ENCODE measurements at places on chromosomes 13 and 19.

DNA sequence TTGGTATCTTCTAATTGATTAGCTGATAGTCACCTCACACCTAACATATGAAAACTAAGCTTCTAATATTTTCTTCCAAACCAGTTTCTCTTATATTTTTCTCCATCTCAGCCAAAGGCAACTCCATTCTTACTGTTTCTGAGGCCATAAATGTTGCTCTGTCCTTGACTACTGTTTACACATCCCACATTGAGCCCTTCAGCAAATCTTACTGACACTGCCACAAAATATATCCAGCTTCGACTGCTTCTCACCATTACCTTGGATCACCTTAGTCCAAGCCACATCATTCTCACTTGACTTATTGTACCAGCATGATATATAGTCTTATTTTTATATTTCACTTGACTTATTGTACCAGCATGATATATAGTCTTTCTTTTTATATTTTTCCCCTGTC, 121.6 kb downstream of the MAB21L1 start:
- no peak for DNase-seq

GRCh38 chr13:102960959-102961358, 105.3 kb downstream of the SLC10A2 start:
- no peak for DNase-seq

- DNase-seq: no peak
Observed at GRCh38 chr19:27765912-27766725, 1446.8 kb downstream of the UQCRFS1 start.

DNA sequence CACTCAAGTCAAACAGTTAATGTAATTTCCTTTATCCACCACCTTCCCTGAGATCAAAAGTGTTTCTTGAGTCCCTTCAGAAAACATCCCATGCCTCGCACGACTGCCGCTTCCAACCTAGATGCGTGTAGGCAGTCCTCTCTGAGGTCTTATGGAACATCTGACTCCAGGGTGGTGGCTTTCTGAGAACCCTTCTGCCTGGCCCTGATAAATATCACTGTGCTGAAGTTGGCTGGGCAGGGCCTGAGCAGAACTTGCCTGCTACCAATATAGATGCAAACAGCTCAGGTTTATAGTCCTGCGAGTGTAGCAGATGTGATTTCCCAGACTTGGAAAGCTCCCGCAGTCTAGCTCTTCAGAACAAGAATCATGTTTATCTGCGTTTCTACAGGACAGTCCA, 61.1 kb upstream of the GPR12 start:
- DNase-seq: no peak

- DNase-seq: no peak
Observed at GRCh38 chr19:50835103-50835784, 1.9 kb upstream of the KLK15 start.

DNA sequence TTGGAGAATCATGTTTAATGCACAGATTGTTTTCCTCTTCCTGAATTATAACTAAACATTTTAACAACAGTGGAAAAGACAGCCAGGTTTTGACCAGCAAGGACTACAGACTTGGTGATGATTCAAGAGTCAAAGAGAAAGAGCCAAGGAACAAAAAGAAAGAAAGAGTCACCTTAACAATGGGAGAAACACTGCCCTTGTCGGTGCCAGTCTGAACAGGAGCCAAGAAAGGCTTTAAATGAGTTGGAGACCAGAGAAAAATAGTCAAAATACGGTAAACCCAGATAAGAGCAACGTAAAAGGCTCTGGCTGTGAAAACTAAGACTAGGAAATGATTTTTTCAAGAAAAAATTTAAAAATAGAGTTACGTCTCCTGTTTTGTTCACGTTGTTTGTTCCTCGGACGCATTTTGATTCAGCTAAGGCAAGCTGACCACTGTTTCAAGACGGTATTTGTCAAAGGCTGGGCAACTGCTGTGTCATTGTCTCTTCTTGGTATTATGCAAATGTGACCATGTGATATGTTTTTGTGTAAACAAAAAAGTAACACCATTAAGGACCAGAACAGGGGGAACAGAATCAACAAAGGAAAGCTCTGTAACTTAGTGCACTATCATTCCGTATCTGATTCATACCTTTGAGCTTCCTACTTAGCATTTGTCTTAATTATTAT, 634.5 kb downstream of the LIG4 start:
- no peak for DNase-seq

DNA sequence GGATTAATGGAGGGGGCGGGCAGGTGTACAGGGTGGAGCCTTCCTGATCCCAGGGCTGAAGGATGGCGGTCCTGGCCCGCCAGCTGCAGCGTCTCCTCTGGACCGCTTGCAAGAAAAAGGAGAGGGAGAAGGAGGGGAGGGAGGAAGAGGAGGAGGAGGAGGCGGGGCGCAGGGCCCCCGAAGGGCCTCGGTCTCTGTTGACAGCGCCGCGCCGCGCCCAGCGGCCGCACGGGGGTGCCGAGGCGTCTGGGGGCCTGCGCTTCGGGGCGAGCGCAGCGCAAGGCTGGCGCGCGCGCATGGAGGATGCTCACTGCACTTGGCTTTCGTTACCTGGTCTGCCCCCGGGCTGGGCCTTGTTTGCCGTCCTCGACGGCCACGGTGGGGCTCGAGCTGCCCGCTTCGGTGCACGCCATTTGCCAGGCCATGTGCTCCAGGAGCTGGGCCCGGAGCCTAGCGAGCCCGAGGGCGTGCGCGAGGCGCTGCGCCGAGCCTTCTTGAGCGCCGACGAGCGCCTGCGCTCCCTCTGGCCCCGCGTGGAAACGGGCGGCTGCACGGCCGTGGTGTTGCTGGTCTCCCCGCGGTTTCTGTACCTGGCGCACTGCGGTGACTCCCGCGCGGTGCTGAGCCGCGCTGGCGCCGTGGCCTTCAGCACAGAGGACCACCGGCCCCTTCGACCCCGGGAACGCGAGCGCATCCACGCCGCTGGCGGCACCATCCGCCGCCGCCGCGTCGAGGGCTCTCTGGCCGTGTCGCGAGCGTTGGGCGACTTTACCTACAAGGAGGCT, at the start of gene PPM1N:
TSS of gene PPM1N (plus strand) at position 33 of the 785 bp plus-strand sequence. CDS start at position 63, 30 bp downstream.
- DNase-seq: peak; percentile 73

DNA sequence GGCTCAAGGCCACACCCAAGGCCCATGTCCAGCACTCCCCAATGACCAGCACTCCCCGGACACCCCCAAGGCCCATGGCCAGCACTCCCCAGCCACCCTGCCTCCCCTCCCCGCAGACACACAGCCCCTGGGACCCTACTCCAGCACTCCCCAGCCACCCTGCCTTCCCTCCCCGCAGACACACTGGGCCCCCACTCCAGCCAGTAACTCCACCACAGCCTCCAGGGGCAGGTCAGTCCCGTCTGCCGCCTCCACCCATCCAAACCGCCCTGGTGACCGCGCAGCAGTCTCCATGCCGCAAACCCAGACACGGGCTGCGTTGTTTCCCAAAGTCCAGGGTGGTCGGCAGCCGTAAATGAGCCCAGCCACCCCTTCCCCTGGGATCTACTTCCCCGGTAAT, 70.7 kb downstream of the SPACA7 start:
- no peak for DNase-seq

- DNase-seq: no peak
Observed at GRCh38 chr13:60229708-60230272, 66.1 kb upstream of the DIAPH3 start.

DNA sequence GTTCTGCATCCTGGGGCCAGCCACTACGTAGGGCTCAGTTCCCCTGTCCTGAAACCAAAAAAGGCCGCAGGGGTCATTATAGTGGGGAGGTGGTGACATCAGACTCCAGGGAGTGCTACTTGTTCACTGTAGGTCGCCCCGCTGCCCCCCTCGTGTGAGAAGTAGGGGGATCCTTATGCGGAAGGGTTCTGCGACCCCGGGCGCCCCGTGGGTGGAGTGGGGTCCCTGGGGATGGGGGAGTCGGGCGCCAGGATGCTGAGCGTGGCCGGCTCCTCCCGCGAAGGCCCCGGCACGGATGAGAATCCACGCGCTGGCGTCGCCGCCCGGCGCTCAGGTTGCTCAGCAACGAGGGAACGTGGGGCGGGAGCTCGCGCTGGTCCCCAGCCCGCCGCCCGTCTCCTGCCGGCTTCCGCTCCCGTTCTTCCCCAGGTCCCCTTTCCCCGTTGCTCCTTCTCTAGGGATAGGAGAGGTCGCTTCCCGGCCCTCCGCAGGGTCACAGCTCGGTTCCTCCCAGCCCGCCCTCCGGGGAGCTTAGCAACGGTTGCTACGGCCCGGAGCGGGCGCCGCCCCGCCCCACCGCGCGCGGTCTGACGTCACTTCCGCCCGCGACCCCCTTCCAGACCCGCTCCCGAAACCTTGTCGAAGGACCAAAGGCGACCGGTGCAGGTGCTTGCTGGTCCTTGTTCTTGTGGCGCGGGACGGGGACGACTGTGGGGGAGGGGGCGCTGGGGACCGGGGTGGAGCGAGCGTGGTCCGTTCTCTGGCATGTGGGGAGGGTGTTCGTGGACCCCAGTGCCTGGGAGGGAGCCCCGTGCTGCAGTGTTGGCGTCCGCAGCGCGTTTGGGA, at the start of gene NAT14:
TSS of gene NAT14 (plus strand) at position 596 of the 846 bp plus-strand sequence. CDS start 521 bp downstream, outside the sequence.
- DNase-seq: peak; percentile 72

GRCh38 chr13:66933994-66934393, 296.1 kb downstream of the PCDH9 start:
- DNase-seq: no peak

- peak; percentile 83 for DNase-seq
Observed at GRCh38 chr19:42420055-42420544, 7.1 kb downstream of the LIPE start.

DNA sequence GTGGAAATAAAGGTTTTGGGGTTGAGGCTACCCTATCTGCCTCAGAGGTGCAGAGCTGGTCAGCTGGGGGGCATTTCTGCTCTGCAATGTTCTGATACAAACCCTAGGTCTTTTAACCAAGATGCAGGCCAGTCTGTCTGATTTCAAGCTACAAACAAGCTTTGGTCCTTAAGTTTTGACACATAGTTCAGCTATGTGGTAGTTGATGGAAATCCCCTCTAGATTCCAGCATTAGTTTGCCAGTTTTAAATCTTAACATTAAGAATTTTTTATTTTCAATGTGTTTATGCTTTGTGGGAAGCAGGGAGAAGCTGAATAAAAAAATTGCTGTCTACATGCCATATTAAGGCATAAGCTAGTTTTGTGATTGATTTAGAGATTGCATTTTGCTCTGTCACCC, 225.7 kb downstream of the LMO7 start:
- no peak for DNase-seq

- DNase-seq: peak; percentile 62
Observed at GRCh38 chr19:12867120-12868099, 13.8 kb downstream of the DNASE2 start.

- no peak for DNase-seq
Observed at GRCh38 chr13:46861959-46862358, 34.9 kb downstream of the HTR2A start.

DNA sequence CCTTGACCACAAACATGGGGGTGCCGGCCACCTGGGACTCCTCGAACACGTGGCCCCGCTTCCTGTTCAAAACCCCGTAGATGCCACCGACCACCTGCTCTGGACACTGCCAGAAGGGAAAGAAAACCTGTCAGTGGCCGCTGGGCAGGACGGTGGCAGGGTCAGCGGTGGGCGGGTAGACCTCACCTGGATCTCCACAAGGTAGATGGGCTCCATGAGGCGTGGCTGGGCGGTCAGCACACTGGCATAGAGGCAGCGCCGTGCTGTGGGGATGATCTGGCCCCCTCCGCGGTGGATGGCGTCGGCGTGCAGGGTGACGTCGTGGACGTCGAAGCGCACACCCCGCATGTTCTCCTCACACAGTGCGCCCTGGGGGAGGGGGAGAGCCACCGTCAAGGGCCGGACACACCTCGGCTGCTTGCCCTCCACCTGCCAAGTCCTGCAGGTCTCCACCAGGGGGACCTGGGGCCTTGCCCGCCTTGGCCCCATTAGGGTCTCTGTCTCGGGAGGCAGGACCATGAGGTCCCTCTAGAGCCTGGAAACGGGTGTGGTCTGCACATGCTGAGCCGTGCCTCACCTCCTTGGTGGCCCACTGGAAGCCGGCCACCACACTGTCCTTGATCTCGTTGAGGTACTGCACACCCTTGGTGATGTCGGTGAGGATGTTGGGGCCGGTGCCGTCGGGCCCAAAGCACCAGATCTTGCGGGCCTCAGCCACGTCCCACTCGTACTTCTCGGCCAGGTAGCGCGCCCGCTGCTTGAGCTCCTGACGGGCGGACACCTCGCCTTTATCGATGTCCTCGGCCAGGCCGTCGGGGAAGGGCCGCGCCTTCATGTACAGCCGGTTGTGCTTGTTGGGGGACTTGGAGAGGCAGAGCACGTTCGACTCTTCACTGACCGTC, 6.6 kb upstream of the DAPK3 start:
- peak; percentile 23 for DNase-seq

GRCh38 chr13:47409778-47410177, 512.9 kb upstream of the HTR2A start:
- no peak for DNase-seq

GRCh38 chr13:113002206-113002912, 33.3 kb downstream of the MCF2L start:
- no peak for DNase-seq

DNA sequence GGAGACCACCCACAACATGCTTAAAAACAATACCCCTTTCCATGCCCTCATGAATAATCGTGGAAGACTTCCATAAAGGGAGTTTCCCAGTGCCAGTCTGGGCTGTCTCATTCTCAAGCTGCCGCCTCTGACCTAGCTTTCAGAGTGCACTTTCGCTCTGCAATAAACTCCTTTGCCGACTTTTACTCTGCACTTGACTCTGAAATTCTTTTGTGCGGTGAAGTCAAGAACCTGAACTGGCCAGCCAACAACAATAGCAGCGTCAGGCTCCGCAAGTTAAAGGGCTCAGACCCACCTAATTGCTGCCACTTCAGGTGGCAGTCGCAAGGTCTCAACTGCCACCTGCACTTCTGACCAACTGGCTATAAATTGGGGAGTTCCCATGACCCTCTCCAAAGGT, 10.3 kb upstream of the LEUTX start:
- DNase-seq: no peak

DNA sequence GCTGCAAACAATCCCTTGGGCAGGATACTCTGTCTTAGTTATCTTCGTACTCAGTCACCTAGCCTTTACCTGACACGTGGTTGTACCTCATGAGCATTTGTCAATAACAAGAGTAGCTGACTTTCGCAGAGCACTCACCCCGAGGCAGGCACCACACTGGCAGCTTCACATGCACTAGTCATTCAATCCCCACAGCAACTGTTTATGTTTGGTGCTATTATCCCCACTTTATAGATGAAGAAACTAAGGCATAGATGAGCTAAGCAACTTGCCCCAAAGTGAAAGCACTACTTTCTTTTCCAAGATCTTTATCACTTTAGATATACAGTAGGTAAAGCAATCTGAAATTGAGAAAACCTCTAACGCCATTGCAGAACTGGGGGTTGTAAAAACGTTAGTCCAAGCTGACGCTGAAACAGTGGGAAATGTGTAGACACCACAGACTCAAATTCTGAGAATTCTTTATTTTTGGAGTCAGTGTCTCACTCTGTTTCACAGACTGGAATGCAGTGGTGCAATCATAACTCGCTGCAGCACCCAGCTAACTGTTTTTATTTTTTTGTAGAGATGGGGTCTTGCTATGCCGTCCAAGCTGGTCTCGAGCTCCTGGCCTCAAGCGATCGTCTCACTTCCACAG, 446.0 kb downstream of the FOXO1 start:
- DNase-seq: peak; percentile 23

DNA sequence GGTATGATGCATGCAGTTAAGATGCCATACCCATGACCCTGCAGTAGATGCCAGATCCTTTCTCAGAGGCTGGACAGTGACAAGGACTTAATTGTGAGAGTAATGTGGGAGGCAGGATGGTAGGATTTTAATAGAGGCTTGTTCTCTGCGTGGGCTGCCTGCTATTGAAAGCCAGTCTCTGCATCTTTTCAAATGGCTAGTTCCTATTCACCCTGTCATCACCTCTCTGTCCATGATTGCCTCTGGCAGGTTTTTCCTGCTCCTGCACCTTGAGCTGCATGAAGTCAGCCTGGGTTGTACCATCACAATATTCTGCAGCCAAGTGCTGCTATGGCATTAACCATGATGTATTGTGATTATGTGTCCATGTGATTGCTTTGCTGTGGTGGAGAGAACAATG, 440.5 kb downstream of the ITGBL1 start:
- no peak for DNase-seq

All from CD4-positive, alpha-beta T cell treated with Interleukin-21 for 1 hour (primary cell).